ENCODE measurements at places on chromosomes 3 and 15.

- no peak for DNase-seq
Observed at GRCh38 chr15:47473832-47474231, 243.5 kb upstream of the SEMA6D start.

DNA sequence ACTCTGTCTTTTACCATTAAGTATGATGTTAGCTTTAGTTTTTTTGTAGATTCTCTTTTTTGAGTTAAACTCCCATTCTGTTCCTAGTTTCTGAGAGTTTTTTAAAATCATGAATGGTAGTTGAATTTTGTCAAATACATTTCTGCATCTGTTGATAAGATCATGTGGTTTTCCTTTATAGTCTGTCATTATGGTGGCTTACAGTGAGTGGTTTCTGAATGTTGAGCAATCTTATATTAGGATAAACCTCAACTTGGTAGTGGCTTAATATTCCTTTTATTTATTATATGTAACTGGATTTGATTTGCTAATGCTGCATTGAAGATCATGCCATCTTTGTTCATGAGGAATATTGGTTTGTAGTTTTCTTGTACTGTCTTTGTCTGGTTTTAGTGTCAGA lies 34.8 kb downstream of the NEO1 start:
- no peak for DNase-seq

DNA sequence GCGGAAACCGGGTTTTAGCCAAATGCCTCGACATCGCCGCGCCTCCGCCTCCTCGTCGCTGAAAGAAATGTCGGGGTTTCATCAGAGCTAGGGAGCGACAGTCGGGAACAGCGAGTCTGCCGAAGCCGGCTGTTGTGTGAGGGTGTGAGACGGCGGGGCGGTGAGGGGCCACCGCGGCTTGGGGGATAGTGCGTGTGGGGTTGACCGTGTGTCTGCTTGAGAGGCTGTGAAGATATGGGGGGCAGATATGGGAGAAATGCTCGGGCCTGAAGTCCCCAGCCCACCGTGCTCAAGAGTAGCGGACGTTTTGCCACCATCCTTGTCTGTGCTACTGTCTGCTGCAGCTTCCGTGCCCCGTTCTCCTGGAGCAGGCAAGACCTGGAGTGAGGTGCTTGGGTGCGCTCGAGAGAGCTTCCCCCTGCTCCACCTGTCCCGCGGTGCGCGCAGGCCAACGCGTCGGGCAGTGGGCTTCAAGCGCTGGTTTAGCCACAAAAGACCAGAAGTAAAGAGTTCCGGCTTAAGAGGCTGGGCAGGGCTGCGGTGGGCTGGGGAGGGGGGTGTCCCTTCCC lies 716 bp upstream of the ISLR2 start:
- no peak for DNase-seq

DNA sequence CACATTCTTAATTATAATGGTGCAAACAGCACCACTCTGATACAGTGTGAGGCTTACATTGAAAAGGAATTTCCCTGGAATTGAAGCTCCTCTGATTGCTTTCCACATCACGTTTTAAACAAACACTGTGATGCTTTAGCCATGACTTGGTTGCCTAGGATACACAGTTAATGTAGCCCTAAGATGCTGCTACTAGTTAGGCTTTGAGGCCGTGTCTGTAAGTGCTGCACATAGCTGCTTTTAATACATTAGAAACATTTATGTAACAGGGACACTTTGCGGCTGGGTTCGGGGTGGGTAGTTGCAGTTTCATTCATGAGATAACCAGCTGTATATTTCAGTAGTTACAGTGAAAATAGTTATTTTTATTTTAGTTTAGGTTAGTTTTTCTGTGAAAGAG lies 334.7 kb downstream of the NLGN1 start:
- peak; percentile 1 for DNase-seq

DNA sequence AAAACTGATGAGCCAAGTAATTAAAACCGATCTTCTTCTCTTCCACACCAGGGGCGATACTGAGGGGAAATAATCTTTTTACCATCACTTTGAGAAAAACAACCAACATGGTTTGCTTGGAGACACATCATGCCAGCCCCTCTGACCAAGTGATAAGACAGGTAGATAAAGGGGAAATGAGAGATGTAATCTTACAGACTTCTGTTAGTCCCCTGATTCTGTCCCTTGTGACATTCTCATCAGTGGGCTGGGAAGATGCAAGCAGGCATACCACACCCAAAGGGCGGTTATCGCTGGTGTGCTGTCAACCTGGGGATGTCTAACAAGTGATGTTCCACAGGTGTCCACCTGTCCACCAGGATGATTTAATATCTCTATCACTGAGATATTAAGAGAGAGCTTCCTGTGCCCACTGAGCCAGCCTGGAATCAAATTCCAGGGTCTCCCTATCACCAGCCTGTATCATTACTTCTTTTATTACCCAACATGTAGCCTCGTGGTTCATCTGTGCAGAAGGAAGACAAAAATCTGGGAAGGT lies 315.0 kb downstream of the FOXP1 start:
- no peak for DNase-seq

- DNase-seq, result no peak
Observed at GRCh38 chr3:73143821-73144237, 82.4 kb downstream of the EBLN2 start.

- no peak for DNase-seq
Observed at GRCh38 chr3:35422101-35422500, 217.2 kb upstream of the ARPP21 start.

GRCh38 chr15:48722764-48723661 lies 77.5 kb upstream of the FBN1 start:
- no peak for DNase-seq

GRCh38 chr3:120772081-120772480 lies 29.5 kb downstream of the GTF2E1 start:
- DNase-seq, result no peak

DNA sequence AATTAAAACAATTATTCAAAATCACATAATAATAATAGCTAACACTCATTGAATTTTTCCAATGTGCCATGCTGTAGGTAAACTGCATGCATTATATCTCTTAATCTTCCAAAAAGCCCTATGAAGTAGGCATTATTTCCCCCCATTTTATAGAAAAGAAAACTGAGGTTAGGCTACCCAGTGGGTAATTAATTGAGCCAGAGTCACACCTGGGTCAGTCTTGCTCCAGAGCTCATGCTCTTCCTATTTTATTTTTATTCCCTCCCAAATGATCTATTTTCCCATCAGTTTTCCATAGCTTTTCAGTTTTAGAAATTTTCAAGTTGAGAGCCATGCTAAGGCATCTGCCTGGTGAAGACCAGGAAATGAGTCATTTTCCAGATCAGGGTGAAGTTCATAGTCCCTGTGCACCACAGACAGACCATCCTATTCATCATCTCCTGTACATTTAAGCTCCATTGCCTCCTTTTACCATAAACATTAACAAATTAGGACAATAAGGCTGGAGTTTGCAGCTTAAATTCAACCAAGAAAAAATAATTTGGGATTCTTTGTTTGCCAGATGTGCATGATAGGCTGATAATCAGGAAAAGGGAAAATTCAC lies 417.3 kb downstream of the OTOL1 start:
- DNase-seq, result no peak

DNA sequence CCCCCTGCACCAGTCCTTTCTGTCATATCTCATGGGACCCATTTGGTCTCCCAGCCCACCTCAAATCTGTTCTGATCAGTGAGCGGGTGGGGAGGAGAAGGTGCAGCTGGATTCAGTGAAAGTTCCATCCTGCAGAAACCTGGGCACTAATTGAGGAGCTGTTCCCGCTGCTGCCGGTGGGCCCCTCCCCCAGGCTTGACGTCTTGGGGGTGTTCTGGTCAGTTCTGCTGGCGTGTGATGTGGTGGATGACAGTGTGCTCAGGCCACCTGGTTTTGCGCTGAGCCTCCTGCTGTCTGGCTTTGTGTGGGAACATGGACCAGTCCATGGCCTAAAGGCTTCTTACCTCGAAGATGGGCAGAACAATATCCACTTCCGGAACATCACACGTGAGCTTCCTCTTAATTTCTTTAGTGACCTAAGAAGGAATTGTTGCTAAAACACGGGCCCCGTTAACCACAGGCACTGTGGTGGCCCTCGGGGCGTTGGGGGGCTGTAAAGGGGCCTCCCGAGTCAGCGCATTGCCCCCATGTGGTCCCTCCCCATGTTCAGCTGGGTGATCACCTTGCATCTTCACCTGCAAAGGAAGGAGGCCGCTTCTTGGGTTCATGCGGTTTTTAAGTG lies 59.7 kb downstream of the RGMA start:
- DNase-seq, result no peak

DNA sequence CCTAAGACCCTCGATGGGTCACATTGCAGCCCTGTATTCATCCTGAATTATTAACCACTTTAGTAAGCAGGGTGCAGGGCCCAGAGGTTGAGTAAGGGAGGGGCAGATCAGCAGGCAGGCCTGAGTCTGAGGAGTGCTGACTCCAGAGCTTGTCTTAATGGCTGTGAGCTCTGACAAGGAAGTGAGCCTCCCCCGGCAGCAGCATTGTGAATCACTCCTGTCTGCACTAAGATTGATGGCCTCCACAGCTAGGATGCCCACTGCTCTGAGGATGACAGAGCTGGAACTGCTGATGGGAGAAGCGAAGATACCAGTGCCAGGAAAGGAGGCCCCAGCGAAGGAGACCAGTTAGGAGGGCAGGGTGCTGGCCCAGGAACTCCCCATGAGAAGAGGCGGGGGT lies 46.5 kb upstream of the CCDC174 start:
- DNase-seq, result no peak

DNA sequence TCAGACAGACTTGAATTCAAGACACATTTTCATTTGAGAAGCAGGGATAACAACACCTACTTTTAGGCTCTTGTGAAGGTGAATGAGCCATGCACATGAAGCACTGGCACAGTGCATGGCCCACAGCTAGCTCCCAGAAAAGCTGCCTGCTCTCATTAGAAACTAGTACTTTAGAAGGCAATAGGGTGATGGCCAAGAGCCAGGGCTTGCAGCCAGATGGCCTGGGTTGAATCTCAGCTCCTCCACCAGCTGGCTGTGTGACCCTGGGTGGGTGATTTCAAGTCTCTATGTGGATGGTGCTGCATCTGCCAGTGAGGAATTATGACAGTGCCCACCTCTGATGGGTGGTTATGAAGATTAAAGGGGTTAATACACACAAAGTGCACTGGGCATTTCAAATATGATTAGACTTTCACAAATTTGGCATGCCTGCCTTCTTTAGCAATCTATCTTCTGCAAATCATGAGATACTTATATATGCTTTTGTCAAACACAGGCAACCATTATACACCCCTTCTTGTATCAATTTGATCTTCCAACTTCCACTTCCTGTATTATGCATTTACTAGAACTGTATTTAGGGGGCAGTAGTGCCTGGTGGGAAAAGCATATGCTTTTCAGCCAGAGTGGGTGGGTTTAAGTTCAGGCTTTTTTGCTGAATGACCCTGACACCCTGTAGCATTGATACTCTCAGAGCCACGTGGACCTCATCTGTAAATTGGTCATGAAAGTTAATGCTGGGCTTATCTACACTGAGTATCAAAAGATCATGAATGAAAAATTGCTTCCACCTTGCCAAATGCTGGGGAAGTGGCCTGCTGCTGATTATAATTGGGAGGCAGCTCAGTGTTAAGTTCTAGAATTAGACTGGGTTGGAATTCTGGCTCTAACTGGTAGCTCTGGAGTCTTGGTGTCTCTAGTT lies 34.7 kb upstream of the RBP1 start:
- no peak for DNase-seq

DNA sequence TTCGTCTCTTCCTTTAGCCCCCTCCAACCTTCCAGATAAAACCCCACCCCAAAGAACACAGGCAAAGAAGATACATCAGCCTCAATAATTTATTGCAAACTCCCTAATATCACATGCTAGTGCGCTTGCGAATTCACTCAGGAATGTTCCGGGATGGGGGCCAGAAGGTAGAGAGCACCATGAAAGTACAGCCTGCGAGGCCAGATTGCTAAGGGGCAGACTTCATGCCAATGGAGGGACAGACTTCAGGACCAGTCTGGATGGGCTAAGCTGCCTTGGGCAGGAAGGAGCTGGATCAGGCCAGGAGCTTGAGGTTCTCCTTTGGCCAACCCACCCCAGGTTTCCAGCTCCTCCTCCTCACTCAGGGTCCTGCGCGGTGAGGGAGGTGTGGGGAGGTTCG lies 13.4 kb downstream of the CIDEC start:
- no peak for DNase-seq

DNA sequence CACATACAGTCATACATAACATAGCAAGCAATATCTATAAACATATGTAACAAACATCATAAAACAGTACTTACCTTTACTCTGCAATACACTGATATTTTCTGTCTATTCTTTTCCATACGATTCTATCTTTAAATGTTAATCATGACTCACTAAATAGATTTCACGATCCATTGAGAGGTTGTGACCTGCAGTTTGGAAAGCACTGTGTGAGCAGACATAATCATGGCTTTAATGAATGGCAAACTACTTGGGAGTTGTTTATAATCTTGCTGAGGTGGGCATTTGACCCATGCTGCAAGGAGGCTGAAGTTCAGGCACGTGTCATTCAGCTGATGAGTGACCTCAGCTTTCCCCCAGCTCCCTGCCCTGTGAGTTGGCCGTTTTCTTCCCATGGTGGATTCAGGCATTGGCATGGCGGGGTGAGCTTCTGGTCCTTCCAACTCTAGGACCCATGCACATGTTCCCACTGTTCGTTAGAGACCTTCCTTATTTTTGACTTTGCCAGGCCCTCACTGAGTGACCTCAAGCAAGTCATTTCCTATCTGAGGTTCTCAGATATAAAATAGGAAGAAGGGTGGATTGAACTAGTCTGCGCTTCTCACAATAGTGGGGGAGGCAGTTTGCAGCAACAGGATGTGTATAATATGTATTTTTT lies 41.7 kb downstream of the PAQR5 start:
- DNase-seq, result no peak

DNA sequence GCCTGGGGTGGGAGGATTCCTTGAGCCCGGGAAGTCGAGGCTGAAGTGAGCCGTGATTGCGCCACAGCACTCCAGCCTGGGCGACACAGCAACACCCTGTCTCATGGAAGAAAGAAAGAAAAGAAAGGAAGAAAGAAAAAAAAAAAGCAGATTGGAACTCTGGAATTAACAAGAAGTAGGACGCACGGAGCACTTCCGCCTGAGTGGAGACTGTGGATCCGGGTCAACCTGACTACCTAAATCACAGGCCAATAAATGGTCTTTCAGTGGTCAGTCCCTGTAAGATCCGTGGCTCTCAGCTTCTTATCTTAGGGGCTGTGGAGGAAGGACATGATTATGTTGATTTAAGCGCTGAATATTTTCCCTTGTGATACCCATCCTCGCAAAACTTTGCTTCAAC lies 2.4 kb upstream of the PPARG start:
- DNase-seq, result no peak

GRCh38 chr3:62011666-62012065 lies 361.7 kb downstream of the FEZF2 start:
- no peak for DNase-seq
